Fibroblast of skin of scalp (primary cell): ENCODE measurements at places on chromosomes 12 and 14.

DNA sequence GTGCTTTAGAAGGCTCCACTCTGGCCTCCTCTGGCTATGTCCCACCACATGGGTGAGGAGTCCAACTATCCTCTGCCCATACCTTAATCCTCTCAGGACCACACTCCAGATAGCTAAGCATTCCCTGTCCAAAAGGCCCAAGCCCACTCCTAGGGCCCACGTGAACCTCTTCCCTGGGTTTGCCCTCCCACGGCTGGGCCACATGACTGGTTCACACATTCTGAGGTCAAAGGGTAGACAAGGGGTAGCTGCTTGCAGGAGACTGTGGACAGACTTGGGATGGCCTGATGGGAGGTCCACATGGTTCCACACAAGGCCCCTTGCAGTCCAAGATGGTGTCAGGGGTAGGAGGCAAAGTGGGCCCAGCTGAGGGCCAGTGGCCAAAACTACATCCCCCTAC lies 6.0 kb upstream of the PCK2 start:
- DNase-seq: no peak

DNA sequence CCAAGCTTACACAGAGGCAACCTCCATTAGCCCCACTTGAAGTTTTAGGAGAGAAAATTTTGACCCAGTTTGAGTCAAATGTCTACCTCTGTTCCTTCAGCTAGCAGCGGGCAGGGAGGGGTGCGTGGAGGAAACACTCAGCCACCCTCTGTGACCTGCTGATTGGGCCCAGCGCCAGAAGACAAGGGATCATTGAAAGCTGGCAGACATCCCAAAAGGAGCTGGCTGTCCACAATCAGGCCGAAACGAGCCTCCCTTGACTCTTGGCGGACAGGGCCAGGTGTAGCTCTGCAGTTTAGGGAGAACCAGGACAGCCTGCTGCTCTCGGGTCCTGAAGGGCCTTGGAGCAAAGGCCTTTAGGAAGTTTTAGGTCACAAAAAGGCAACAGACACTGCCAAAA lies 41.3 kb downstream of the CD9 start:
- no peak for DNase-seq

DNA sequence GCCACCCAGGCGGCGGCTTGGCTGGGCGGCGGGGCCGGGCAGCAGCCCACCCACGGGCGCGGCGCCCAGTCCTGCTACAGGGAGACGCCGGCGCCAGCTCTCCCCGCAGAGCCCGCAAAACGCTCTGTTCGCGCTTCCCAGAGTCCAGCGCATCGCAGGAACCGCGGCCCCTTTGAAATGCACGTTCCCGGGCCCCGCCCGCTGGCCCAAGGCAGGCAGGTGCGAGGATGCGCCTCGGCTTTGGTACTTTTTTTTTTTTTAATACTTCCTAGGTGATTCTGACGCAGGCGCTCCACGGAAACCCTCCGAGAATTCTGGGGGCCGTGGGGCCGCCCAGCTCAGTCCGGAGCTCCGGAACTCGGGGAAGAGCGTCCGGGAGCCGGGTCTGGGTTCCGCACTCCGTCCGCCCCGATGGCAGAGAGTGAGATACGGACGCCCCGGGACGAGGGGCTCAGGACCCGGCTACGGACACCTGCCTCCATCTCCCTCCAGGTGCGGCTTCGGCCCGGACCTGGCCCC lies 483 bp downstream of the POC1B start:
- DNase-seq: no peak

DNA sequence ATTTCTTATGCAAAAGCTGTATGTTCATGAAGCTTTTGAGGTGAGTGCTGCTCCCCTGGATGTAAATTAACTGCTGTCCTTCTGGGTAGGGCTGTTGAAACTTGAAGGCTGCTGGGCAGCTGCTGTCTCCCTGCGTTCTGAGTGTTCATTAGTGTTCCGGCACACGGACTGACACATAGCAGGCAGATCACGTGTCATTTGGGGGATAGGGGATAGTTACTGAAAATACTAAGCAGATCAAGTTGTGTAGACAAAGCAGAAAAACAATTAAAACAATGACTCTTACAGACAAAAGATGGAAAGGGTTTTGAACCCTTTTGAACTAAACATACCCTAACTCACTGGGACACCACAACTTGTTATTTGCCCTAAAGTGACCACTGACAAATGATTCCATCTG lies 82.5 kb downstream of the PRICKLE1 start:
- no peak for DNase-seq

GRCh38 chr12:22014041-22014782 lies 31.8 kb upstream of the CMAS start:
- DNase-seq: no peak

DNA sequence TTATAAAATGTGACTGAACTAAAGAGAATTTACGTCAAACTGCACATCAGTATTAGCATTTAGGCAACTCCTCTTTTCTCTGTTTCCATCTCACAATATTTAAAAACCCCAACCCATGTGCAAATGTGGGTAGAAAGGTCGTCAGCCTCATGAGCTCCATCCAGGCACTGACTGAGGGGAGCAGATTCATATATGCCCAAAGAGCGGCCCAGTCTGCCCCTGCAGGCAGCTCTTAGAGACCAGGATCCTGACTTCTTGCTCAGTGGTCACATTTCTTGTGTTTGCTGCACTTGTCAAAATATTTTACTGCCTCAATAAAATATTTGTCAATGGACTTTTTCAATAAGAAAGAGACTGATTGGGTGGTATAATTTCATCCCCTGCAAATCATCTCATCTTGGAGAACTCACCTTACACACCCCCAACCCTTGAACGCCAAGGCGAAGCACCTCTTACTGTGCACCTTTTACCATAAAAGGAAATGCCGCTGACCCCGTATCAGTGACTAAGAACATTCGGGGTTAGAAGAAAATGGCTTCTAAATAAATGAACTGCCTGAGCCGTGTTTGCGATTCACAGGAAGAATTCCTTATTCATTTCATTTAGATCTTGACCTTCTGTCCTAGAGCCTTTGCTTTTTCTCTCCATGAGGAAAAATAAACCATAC lies 418.8 kb downstream of the BCL11B start:
- DNase-seq: no peak

DNA sequence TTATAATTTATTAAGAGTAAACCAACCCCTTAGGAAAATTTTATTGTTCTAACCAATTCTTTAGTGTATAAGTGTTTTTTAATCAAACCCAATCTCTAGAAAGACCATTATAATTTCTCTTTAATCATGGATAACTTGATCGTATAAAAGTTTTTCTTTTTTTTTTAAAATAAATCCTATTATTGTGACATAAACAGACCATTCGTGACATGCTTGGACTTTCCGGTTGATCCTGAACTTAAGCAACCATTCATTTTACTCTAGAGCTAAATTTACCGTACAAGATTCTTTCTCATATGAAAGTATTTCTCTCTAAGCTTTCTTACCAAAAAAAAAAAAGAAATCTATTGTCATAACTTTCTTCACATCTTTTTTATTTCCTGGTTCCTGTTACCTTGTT lies 32.6 kb upstream of the SLC38A4 start:
- no peak for DNase-seq

DNA sequence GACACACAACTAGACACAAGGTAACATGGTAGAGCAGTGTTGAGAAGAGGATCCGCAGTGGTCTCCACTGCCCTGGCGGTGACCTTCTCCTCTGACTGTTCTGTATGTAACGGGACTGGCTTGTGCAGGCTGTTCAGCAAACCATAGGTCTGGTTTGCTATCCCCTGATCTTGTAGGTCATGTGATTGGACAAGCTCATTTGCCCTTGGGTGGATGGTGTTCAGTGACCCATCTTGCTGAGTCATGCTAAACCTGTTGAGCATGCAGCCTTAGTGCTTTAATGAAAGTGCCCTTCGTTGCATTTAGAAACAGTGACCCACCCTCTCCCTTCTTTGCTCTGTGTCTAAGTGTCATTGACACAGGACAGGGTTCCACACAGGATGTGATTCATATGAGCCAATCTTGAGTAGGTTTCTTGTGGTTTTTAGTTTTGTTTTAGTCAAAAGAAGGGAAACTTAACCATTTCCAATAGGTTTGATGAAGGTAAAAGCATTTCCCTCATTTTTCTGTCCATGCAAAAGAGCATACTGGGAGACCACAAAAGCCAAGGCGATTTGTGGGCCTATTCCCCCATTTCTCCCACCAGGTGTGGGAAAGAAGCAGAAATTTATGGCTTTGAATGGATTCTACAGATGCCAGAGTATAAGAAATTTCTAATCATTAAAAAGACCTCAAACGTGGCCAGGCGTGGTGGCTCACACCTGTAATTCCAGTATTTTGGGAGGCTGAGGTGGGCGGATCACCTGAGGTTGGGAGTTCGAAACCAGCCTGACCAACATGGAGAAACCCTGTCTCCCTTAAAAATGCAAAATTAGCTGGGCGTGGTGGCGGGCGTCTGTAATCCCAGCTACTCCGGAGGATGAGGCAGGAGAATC lies 32.6 kb upstream of the HIF1A start:
- DNase-seq: peak; percentile 57
